ENCODE measurements at places on chromosomes 6 and 20.

DNA sequence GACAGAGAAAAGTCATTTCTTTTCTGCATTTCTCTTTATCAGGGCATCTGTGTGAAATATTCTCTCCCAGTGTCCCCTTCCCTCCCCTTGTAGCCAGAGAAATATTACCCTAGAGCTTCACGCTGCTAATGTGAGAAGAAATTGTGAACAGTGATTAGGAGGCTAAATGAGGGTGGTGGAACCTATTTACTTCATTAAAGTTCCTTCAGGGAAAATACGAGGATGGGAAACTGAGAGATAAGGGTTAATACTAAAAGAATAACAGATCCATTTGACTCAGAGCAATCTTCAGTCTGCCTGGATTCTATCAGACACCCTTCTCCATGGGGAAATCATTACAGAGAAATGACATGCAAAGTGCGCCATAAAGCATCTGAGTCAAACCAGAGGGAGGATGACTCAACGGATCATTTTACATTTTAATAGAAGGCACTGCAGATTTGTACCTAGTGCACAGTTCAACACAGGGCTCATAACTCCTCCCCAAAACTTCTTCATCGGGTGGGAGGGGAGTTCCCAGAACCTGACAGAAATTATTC, 131.3 kb downstream of the GJA10 start:
- no peak for DNase-seq

GRCh38 chr6:28005975-28006374, 48.9 kb downstream of the OR2B6 start:
- no peak for DNase-seq

GRCh38 chr6:28107506-28107905, 16.9 kb upstream of the ZSCAN16 start:
- DNase-seq = no peak

GRCh38 chr6:16331384-16332174, 93.2 kb downstream of the GMPR start:
- no peak for DNase-seq

- DNase-seq = no peak
These were observed 21.8 kb upstream of the PTGIS start for GRCh38 chr20:49589747-49590146.

DNA sequence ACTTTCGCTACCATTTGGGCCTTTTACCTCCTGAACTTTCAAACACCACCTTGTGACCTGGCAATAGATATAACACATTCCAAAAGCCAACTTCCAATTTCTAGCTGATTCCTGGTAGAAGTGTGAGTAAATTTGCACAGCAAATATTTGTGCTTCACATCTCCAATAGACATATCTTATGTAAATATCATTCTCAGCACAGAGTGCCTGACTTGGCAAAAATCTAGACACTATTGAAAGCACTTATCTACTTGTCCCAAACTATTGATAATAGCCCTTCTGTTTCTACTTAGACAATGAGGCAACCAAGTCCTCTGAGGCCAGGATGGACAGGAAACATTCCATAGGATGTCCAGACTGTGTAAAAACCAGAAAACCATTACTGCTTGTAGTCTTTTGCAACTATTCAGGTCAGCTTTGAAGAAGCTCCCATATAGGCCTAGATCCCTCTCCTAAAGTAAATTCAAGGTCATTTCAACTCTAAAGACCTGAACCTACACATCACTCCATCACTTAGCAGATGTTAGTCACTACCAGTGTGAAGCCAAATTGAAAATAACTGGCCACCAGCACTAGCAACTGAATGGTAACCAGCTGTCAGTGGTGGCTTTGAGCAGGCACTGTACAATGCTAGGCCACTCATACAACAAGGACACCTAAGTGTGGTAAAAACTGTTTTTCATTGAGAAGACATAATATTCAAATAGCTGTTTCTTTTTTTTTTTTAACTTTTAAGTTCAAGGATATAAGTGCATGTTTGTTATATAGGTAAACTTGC, 95.3 kb upstream of the RSPO3 start:
- no peak for DNase-seq

DNA sequence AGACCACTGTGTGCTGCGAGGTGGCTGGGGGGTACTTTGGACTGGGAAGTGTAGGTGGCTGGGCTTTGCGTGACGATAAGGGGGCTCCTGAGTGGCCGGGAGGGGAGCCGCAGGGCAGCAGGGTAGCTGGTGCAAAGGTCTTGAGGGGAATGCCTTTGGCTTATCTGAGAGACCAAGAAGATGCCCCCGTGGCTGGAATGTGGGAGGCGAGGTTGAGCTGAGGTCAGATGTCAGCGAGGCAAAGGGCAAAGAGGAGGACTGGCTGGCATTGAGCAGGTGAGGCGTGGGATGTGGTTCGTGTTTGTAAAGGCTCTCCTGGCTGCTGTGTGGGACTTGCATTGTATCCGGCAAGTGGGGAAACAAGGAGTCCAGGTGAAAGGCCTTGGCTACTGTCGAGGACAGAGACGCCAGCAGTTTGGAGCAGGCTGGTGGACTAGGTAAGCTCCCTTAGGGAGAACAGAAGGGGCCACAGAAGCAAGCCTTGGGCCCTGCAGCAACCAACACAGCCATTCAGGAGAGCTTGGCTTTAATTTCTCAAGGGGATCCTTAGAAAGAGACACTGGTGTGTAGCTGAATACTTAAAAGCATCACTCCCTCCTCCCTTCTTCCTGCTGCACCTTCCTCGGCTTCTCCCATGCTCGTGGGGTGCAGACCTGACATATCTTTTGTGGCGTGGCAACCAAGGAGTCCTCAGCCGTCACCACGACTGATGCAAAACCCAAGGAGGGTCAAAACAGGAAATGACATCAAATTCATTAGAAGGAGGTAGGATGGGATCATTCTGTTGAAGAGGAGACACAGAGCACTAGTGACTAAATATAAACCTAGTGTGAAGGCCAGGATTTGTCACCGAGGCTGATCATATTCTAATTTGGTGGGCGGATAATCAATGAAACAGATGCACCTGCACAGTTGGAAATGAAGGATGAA, 53.5 kb upstream of the ERVFRD-1 start:
- DNase-seq = no peak

DNA sequence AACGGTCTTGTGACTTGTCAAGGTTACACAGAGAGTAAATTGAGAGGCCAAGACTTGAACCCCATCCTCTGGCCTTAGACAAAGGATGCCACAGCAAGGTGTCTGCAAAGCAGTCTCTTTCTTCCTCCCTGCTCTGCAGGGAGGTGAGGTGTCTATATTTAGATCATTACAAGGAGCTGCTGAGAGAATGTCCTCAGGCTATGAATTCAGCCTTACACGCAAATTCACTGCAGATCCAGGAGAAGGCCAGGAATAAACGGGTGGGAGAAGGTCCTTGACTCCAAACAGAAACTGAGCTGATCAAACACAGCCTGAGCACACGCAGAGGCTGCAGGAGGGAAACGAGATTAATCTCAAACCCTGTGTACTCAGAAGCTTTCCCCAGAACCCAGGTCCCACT, 48.6 kb upstream of the PTPRT start:
- DNase-seq = no peak

GRCh38 chr6:43714311-43715055, 26.9 kb upstream of the MRPS18A start:
- DNase-seq = no peak

GRCh38 chr6:2990248-2990931, 9.3 kb upstream of the NQO2 start:
- peak; percentile 34 for DNase-seq

- DNase-seq = no peak
These were observed 121.0 kb downstream of the SASH1 start for GRCh38 chr6:148463671-148464070.

DNA sequence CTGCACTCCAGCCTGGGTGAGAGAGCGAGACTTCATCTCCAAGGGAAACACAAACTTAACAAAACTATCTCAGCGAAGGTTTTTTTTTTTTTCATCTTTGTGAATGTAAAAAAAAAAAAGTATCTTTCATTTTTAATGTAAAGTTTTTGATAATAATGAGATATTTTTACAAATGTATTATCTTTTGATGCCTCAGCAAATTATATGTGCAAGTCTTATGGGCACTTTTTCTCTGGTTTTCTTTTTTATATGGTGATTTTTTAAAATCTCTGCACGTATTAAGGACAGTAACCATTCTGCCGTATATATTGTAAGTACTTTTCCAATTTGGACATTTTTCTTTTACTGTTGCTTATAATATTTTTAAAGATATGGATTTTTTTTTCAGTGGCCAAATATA, 76.8 kb downstream of the MAFB start:
- no peak for DNase-seq

GRCh38 chr6:14316651-14317386, 199.2 kb downstream of the CD83 start:
- DNase-seq = no peak

DNA sequence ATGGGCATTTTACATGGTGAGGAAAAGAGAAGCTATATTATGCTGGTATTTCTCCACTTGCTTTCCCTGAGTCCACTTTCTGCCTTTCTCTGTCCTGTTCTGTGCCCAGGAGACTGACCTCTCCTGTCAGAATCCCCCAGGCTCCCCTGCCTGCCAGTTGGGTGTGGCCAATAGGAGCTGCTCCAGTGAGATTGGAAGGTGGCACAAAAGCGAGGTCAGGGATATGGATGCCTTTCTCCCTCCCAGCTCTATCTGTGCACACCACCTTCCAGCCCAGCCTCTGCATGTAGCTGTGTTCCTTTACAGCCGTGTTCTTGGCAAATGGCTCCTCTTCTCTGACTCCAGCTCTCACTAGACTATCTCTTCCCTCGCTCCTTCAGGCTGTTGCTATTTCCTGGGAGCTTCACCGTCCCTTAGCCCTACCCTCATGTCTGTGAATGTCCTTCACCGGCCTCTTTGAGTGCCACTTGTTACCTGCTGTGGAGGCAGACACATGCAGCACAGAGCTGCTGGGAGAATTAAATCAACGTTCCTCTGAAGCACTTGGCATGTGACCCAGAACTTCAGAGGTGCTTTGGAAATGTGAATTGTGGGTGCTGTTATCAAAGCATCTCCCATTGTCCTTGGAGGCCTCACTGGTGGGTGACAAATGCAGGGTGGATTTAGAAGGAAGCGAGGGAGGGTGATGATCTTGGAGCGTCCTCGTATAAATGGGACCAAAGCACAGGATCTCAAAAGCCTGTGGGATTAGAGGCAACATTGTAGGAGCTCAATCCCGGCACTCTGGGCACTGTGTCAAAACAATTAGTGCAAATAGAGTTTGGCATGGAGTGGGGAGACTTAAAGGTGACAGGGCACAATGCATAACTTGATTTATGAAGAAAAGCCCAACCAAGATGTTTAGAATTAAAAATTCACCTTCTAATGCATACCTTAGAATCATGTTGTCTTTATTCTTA, 28.9 kb upstream of the RALGAPA2 start:
- no peak for DNase-seq

GRCh38 chr6:135665935-135666334, 168.4 kb upstream of the AHI1 start:
- no peak for DNase-seq

DNA sequence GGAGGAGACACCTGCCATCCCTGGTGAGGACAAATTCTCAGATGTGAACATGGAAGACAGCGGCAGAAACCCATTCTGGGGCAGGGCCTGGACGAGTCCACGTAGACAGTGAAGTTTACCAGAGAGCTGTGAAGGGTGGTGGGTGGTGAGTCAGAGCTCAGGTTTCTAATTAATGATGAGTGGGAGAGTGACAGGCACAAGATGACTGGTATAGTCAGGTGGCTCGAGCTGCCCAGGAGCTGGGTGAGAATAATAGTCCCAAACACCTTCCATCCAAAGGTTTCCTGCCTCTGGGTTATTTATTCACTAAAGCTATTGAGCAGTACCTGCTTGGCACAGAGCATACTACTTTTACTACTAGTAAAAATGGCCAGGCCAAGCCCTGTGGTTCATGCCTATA, 6.0 kb downstream of the TLDC2 start:
- DNase-seq = no peak

- no peak for DNase-seq
These were observed 66.8 kb upstream of the BTBD3 start for GRCh38 chr20:11850901-11851300.

DNA sequence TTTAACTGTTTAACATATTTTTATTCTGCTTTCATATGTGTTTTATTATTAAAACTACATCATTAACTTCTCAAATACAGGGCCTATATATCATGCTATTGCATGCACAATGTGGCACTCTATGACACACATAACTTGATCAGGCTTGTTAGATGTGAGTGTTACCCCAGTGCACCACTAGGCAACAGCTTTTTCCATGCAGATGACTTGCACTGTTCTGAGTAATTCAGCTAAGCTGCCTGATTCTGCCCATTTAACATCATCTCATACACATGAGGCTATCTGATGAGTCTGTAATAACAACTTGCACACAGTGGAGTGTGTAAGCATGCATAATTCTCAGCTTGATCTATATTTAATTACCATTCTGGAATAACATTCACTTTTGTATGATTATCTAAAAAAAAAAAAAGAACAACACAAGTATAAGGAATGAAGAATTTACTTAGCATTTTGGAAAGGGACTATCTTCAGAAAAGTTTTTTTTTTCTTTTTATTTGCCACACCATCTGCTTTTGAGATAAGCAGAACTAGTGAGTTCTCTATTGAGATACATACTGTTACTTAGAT, 83.1 kb downstream of the GRM1 start:
- no peak for DNase-seq

- no peak for DNase-seq
These were observed 97.2 kb upstream of the MAP7 start for GRCh38 chr6:136647363-136647852.

- DNase-seq = no peak
These were observed 563.1 kb downstream of the RFPL4B start for GRCh38 chr6:112910256-112910655.

GRCh38 chr20:58875111-58875510, 22.6 kb downstream of the GNAS start:
- no peak for DNase-seq

- DNase-seq = no peak
These were observed 35.9 kb downstream of the EPM2A start for GRCh38 chr6:145699462-145699861.

DNA sequence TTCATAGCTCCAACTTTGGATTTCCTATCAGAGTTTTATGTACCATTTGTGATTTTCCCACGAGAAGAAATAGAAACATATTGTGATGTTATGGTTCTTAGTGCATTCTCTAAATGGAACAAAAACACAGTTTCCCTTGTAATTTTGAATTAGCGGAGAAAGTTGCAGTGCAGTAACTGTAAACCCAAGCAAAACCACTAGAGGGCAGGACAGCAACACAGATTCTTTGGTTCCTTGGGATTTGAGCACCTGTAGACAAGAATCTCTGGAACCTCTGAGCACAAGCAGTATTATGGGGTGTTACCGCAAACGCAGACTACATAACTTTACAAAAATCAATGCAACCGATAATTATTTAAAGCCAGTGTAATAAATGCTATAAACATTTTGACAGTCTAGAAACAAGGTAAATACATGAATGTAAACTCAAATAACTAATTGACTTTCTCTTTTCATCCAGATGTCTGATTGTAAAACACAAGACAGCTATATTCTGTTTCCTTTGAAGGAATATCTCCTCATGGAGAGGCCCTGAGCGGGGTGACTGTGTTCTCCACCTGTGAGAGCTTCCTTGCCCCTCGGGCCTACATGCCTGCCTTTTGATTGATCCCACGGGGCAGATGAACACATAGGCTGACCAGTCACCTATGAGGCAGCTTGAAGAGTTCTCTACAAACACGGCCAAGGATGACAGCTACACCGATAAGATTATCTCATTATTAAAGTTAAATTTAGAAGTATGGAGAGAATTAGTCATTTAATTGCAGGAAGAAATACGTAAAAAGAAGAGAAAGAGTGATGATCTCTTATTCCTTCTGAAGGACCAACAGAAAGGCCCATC, 67.5 kb upstream of the COL21A1 start:
- DNase-seq = no peak

GRCh38 chr6:56756791-56757587, 114.3 kb upstream of the DST start:
- DNase-seq = no peak

- no peak for DNase-seq
These were observed 1279.0 kb upstream of the MAP3K7 start for GRCh38 chr6:91865889-91866288.

Data from NCI-H1930 (cell line).